ENCODE measurements at places on chromosomes 4 and X. TPM values are rescaled to one million over a fixed set of nuclear protein-coding genes. Genes with fewer than 3 reads are reported as not detected.

DNA sequence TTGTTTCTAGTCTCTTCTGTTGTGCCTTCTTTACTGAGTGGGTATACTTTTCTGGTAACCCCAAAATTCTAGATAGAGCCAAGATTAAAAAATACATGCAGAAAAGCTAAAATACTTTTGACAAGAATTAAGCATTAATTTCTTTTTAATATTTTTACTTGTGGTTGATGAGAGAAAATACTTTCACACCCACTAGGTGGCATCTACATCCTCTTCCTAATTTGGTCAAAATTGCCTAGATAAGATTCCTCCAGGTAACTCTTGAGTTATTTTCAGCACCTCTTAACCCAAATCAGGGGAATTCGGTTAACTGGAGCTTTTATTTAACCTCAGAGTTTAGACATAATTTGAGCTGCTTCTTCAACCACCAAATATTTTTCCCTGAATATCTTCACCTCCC is 28.4 kb upstream of the COX7B2 start:
- peak; percentile 12 for DNase-seq

GRCh38 chr4:113116414-113117357 is 67.2 kb downstream of the ANK2 start:
- DNase-seq, result no peak

DNA sequence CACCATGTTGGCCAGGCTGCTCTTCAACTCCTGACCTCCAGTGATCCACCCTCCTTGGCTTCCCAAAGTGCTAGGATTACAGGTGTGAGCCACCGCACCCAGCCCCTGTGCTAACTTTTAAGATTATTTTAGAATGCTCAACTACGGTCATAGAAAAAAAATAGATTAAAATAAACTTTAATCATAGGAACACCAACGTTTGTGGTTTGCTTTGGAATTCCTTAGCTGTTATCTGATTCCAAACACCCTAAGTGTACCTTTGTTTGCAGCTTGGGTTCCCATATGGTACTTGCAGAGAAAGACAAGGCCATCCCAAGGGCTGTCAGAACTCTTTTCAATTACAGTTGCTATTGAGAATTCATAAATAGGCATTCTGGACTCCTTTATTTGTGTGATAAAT is 90.1 kb upstream of the EFHC2 start:
- DNase-seq, result no peak

GRCh38 chr4:36163198-36163597 is 81.1 kb downstream of the ARAP2 start:
- no peak for DNase-seq

DNA sequence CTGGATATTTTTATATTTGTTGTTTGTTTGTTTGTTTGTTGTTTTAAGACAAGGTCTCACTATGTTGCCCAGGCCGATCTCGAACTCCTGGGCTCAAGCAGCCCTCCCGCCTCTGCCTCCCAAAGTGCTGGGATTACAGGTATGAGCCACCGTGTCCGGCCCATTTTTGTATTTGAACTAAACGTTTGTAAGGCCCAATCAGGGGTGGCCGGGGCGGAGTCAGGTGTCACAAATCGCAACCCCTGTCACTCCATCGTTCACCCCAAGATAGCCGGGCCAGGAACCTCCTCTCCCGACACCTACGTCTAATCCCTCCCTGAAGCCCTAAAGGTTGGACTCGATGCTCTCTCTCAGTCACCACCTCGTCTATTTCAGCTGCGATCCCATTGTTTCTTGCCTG is 722 bp upstream of the EFHC2 start:
- no peak for DNase-seq

DNA sequence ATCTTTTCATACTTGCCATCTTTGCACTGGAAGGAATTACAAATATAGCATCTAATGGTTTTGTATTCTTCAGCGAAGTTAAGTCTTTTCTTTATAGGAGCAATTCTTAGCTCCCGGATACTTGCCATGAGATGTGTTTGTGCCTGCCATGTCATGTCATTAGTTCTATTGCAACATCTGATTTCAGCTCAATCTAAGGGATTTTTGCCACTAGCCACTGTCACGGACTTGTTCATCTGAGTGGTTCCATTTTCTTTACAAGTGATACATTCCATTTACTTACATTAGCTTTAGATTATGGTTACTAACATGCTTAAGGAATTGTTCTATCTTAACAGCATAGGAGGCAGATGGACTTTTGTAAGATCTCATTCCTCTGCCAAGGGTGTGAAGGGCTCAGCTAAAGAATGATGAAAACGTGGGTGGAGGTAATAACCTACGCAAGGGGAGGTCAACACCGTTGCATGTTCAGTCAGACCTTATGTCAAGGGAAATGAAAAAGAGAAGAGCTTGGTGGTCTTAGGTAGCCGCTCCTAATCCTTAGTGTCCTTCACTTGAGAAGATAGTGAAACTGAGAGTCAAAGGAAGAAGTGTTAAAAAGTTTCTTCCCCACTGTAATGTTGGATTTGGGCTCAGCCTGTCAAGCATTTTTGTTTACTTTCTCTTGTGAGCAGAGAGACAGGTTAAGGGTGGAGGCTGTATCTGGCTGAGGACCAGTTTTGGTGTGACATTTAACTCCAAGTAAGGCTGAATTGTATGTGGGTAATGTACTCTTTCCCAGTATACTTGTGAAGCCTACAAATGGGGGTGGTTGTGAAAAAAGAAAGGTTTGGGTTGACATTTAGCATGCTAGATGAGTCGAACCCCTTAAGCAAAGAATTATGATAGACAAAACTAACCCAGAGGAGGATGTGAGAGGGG is 3.6 kb upstream of the KLHL2 start:
- DNase-seq, result no peak

- no peak for DNase-seq
Observed at GRCh38 chrX:87706134-87706533, 188.5 kb downstream of the KLHL4 start.

GRCh38 chr4:149723065-149723464 is 92.6 kb downstream of the IQCM start:
- DNase-seq, result no peak

GRCh38 chr4:38017609-38018008 is 57.4 kb downstream of the PTTG2 start:
- DNase-seq, result no peak

- DNase-seq, result no peak
Observed at GRCh38 chrX:68927178-68927577, 98.4 kb downstream of the EFNB1 start.

- no peak for DNase-seq
Observed at GRCh38 chr4:182194091-182194824, 48.9 kb upstream of the TENM3 start.

DNA sequence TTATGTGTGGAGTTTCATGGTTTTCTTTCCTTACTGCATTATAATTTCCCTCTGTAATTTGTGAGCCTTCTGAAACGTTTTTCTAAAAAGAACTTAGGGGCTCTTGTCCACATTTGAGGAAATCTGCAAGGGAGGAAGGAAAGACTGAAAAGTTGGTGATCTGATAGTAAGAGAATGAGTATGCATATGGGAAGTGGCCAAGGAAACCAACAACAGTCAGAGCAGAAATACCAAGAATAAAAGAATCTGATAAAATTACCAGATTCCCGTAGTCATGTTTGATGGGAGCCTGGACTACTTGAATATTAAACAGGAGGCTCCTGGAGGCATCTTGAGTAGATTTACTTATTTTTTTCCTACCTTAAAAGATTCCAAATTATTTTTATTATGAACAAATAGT is 50.1 kb downstream of the MEPE start:
- no peak for DNase-seq

DNA sequence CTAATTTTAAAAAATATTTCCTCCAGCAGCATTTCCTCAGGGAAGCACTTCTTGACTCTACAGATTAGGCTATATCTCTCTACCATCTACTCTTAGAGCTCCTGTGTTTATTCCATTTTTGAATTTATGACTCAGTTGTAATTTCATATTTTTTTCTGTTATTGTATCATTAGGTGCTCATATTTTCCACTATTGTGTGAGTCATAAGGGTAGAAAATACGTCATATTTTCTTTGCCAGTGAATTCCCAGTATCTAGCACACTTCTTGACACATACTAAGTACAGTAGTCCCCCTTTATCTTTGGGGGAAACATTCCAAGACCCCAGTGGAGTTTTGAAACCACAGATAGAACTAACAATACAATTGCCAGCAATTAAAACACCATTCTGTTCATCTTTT is 431.2 kb downstream of the GASK1B start:
- DNase-seq, result no peak

- DNase-seq, result no peak
Observed at GRCh38 chr4:147246096-147246495, 234.8 kb upstream of the EDNRA start.

- DNase-seq, result no peak
Observed at GRCh38 chr4:73585345-73585744, 34.9 kb downstream of the RASSF6 start.

GRCh38 chrX:31449965-31450364 is 378.1 kb upstream of the FTHL17 start:
- DNase-seq, result no peak

DNA sequence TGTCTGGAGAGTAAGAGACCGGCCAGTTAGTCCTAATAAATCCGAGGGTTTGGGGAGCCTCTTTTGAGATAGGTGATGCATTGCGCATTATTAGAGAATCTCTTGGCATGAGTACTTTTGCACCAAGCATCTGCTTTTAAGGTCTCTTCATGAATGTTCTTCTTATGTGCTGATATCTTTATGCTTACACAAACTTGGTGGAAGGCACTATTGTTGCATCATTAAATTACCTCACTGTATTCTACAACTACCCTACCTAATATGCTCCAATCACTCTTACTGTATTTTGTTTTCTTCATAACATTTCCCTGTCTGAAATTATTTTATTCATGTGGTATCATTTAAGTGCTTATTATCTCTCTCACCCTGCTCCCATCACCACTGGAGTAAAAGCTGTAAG is 151.6 kb downstream of the PALLD start:
- no peak for DNase-seq

- DNase-seq, result peak; percentile 45
Observed at GRCh38 chr4:53804719-53805118, 213.4 kb upstream of the LNX1 start.

- DNase-seq, result no peak
Observed at GRCh38 chrX:153738056-153738605, 13.5 kb downstream of the ABCD1 start.

The ADAM29 gene
- total RNA-seq, result not detected

The USP46 gene
- 7.2 TPM for total RNA-seq

The CCSER1 gene
- total RNA-seq, result under 0.01 TPM

The PCDH7 gene
- 0.20 TPM for total RNA-seq

The MMRN1 gene
- total RNA-seq, result 1,427 TPM

Measured in lung microvascular endothelial cell (primary cell).